ENCODE measurements at places on chromosomes 3 and 15.

DNA sequence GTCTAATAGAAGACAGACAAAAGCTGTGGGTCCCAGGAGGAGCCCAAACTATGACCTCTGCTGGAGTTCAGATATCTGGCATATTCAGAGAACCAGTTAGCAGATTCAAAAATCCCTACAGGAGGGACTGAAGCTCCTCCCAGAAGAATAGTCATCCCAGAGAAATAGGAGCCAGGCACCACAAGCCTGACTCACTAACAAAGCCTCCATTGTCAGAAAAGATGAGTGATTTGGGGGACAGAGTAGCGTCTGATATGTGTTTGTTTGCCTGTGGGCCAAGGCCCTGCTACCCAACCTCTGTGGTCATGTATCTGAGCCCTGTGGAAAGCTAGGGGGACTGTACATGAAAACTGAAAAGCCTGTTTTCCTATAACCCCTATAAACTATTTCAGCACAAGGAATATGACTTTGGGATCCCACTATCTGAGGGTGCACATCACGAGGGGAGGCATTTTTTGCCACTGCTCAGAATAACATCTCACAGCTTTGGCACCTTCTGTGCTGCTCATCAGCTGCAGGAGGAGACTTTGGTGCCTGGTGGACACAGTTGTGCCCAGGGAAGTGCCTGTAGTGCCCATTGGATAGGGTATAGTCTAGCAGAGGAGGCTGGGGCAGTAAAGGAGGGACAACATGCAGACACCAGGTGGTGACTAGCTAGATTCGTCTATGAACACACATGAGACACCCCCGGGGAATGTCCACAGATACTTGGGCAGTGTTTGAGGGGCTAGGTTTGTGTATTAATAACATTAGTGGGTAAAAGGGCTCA lies 9.7 kb upstream of the LARP6 start:
- no peak for DNase-seq

DNA sequence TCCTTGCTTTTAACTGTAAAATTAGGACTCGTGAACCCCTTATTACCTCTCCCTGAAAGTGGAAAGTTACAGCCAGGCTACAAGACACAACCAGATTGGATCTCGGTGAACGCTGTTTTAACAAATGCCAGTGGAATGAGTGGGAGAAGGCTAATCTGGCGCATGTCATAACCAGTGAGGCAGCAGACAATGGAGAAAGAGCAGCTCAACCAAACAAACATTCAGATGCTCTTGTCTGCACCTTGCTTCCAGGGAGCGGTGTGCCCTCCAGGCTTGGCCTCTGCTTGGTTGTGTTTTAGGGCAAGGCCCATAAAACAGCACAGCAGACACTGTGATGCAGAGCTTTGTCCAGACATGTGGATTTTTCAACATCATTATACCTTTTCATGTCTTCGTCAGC lies 45.9 kb upstream of the ATP1B3 start:
- DNase-seq, result no peak

DNA sequence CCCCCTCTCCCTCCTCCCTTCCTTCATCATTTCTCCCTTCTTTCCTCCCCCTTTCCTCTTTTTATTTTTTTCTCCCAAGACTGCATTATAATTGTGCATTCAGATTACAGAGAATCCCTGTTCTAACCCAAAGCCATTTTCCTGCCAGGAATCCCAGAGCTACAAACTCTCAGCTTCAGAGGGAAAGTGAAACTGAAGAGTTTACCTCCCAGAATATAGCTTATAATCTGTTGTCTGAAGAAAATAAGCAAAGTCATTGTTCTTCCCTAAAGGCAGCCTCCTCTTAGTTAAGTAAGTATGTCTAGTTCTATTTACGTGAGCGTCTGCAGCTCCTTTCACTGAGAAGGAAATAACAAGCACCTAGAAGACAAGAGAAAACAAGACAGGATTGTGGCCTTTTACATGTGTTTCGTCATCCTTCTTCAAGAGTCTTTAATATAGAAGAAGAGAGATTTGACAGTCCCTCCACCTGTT lies 97.2 kb downstream of the CHST2 start:
- no peak for DNase-seq

DNA sequence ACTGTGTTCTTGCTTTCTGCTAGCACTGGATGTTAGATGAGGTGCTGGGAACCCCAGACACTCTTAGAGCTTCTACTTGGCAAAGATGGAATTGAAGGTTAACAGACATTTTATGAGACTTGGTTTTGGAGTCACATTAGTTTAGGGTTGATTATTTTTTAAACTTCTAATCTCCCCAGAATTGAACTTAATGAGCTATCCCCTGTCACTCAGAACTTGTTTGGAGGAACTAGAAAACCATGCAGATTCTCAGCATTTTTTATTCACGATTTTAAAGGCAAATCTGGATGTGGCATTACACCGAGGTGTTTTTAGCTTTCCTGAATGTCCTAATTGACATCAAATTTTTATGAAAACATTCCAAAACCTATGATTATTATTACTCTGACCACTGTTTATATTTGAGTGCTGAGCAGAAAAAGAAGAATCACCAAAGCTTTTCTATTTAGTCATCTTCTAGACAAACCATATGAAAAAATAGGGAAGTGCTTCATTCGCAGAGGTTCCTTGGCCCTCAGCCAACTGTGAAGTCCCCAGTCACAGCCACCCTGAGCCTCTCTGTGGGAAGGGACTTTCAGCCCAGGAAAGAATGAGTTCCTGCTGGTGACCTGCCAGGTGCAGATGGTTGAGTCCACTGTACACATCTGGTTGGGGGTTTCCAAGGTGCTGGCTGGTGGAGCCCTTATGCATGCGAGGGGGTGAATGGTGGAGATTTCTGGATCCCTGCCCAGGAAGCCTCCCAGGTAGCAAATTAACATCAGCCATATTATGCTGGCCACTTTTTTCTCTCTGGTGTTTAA lies 196.0 kb upstream of the TOPAZ1 start:
- no peak for DNase-seq

DNA sequence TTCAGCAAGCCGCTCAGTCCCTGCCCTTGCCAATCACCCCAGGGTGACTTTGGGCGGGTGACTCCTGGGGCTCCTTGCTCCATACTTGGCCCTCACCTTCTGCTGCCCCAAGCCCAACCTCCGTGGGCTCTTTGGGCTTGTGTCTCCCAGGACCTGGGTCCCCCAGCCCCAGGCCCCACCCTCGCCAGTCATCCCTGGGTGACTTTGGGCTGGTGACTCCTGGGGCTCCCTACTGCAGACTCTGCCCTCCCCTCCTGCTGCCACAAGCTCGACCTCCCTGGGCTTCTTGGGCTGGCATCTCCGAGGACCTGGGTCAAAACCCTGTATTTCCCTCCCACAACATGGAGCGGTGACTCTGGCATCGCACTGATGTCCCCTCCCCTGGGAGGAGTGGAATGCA lies 151.5 kb downstream of the GOLGA6L4 start:
- no peak for DNase-seq

- DNase-seq, result no peak
These were observed 5.8 kb downstream of the FMN1 start for GRCh38 chr15:33188641-33189257.

- DNase-seq, result no peak
These were observed 324.8 kb upstream of the ONECUT1 start for GRCh38 chr15:53114960-53115359.

- no peak for DNase-seq
These were observed 3.6 kb downstream of the PIAS1 start for GRCh38 chr15:68057758-68058157.

- DNase-seq, result no peak
These were observed 207.8 kb upstream of the MCTP2 start for GRCh38 chr15:94023531-94023930.

- no peak for DNase-seq
These were observed 162.7 kb downstream of the KLHL25 start for GRCh38 chr15:85632014-85632413.

GRCh38 chr3:179068779-179069530 lies 2.7 kb downstream of the ZMAT3 start:
- DNase-seq, result no peak

DNA sequence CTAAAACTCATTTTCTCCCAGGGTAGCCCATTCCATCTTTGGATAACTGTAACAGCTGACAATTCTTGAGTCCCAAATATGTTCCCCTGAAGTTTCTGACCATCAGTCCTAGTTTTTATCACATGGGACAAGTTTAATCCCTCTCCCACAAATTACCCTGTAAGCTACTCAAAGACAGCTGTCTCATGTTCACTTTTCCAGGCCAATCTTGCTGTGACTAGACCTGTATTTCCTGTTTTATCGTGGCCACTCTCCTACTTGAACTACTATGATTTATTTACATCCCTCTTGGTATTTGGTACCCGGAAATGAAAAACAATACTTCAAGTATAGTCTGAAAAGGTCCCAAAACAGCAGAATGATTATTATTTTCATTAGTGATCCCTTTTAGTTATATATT lies 95.1 kb upstream of the MEX3B start:
- no peak for DNase-seq

- DNase-seq, result no peak
These were observed 83.8 kb downstream of the APBA2 start for GRCh38 chr15:28969511-28970085.

DNA sequence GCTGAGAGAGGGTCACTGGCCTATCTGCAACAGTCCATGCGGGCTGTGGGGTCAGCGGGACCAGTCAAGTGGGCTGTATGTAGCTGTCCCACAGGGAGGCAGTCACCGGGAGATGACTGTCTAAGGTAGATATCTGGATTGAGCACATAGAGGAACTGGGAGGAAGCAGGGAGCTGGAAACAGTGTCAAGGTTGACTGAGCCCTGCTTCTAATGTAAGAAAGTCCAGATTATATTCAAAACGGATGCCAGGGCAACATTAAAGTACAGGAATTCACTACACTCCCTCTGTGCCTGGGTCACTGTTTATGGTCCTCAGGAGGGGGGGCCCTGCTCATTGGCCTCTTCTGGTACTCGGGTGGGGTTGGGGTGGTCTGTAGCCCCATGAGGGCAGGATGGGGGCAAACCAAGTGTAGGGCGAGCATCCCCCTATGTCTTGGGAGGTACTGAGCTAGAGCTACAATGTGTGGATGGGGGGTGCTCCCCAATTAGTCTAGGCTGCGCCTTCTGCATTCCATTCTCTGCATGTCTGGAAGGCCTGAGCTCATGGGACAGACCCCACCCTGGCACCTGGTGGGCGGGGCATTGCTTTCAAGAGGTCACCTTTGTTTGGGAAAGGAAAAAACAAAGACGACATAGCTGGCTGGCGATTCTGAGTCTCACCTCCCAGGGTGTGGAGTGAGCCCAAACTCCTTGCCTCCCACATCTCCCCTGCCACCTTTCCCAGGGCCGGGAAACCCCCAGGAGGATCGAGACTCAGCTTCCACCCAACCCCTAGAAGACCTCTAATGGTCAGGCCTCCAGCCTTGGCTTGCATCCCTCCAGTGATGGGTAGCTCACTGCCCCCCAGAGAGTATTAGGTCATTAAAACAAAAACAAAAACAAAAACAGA lies 45.1 kb upstream of the C15orf39 start:
- DNase-seq, result no peak

- no peak for DNase-seq
These were observed 9.2 kb upstream of the MME start for GRCh38 chr3:155070932-155071387.

GRCh38 chr3:197501496-197501878 lies 54.3 kb downstream of the BDH1 start:
- no peak for DNase-seq
